ENCODE measurements at places on chromosomes 13 and 19.
A peak's percentile ranks its signal among the peaks of the same experiment; 100 is the strongest.

DNA sequence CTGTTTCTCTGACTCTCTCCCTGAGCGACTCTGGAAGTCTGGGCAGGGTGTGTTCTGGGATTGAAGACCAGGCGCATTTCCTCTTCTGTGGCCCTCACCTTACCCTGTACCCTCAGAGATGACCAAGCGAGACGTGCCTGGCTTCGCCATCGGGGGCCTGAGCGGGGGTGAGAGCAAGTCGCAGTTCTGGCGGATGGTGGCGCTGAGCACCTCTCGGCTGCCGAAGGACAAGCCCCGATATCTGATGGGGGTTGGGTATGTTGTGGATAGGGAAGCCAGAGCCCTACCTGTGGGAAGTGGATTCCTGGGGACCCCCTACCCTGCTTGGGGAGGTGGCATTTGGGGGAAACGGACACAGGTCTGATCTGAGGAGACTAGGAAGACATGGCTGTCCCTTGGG is 5.8 kb upstream of the DNM2 start:
- no peak for DNase-seq

DNA sequence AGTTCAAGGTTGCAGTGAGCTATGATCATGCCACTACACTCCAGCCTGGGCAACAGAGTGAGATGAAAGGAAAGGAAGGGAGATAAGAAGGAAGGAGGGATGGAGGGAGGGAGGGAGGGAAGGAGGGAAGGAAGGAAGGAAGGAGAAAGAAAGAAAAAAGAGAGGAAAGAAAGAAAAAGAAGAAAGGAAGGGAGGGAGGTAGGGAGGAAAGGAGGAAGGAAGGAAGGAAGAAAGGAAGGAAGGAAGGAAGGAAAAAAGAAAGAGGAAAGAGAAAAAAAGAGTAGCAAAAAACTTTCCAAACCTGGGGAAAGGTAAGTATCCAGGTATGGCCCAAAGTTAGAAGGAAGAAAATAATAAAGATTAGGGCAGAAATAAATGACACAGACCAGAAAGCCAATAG is 7.1 kb downstream of the ZFP14 start:
- DNase-seq = no peak

DNA sequence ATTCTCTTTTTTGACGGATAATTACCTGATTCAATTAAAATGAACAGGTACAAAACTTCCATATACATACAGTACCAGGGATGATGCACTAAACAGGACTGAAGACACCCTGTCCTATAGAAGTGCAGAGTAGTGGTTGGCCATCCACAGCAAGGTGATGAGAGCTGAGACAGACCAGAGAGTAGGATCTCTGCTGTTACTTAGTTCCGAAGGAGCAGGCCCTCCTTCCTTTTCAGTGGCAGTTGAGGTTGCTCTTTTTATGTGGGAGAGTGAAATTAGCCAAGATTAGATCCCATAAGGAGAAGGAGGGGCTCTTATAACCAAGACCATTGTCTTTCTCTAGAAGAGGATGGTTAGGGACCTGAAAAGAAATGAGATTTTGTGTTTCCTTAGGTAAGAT is 4.0 kb downstream of the PDS5B start:
- DNase-seq = no peak

- DNase-seq = no peak
Observed at GRCh38 chr13:77372275-77372674, 45.4 kb upstream of the MYCBP2 start.

GRCh38 chr13:43139211-43139610 is 115.8 kb downstream of the DNAJC15 start:
- no peak for DNase-seq

DNA sequence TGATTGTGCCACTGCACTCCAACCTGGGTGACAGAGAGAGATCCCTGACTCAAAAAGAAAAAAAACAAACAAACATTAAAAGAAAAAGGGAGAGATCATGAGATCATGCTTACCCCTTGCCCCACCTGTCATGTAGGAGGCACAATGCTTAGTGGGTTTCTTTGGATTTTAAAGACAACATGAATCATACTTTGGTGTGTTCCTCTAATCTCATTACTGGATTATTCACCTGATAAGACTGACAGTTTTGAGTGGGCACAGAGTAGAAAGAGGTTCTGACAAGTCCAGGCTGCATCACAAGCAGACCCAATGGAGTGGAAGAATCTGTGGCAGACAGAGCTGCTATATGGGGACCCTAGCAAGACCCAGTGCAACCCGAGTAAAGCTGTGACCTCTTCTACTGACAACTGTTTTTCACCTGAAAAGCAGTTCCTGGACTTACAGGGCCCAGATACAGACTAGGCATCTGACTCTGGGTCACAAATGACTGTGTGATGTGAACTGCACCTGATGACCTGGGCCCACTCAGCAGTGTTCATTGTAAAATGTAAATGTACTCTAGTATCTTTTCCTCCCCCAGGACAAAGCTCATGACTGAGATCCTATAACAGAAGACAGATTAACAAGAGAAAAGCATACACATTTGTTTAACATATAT is 28.9 kb upstream of the USP12 start:
- no peak for DNase-seq

GRCh38 chr19:47063874-47064273 is 15.4 kb upstream of the TMEM160 start:
- no peak for DNase-seq

GRCh38 chr13:77533875-77534788 is 1.4 kb upstream of the SCEL start:
- DNase-seq = no peak

GRCh38 chr13:101230271-101230890 is 185.9 kb downstream of the NALCN start:
- DNase-seq = no peak

GRCh38 chr13:61756031-61756430 is 340.4 kb upstream of the PCDH20 start:
- no peak for DNase-seq

GRCh38 chr13:93225610-93226009 is 997 bp upstream of the GPC6 start:
- no peak for DNase-seq

GRCh38 chr19:9531933-9532332 is 6.5 kb downstream of the ZNF426 start:
- no peak for DNase-seq

DNA sequence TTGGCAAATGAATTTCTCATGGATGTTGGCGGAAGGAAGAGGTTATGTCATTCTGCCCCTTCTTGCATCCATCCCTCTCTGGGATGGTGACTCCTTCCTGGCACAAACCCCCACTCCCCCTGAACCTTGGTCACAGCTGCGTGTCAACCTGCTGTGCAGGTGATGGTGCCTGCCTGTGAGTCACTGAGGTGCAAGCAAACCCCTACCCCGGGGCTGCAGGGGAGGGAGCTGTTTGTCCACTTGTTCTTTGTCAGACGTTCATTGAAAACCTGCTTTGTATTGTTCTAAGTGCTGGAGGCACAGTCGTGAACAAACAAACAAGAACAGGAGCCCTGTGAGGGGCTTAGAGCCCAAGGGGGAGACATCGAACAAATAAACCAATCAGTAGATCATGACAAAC is 2.0 kb upstream of the GAPDHS start:
- DNase-seq = no peak

DNA sequence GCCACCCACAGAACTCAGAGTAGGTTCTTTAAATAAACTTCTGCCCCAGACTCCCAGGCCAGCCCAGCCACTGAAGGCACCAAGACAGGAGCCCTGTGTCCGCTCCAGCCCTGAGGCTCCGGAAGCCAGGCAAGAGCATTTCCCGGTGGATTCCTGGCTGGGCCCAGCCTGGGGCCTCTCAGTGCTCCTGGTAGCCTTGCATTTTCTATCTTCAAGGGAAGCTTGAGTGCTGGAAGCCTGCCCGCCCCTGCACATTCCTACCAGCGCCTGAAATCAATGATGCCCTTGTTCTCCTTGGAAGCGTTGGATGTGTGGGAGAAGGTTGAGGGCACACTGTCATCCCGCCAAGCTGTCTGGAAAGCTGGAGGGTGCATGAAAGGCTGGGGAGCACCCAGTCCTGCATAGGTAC is 70.3 kb downstream of the ALOX5AP start:
- DNase-seq = no peak

DNA sequence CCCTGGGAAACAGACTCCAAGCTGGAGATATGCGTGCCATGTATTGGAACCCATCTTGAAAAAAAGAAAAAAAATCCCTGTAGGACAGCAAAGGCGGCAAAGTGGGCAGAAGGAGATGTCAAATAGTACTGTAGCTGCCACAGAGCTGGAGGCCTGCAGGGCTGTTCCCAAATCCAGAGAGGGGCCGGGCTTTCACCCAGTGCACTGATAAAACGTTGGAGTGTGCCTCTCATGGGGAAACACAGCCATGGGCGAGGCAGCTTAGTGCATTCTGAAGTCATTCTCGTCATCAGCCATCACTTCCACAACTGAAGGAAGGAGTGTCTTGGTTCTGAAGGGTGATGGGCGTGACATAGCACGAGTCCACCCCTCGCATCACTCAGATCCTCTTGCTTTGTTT is 4.8 kb downstream of the SGCG start:
- no peak for DNase-seq

- no peak for DNase-seq
Observed at GRCh38 chr19:43628646-43629326, 9.4 kb upstream of the ZNF428 start.

- no peak for DNase-seq
Observed at GRCh38 chr13:23161481-23161825, 19.3 kb upstream of the SGCG start.

DNA sequence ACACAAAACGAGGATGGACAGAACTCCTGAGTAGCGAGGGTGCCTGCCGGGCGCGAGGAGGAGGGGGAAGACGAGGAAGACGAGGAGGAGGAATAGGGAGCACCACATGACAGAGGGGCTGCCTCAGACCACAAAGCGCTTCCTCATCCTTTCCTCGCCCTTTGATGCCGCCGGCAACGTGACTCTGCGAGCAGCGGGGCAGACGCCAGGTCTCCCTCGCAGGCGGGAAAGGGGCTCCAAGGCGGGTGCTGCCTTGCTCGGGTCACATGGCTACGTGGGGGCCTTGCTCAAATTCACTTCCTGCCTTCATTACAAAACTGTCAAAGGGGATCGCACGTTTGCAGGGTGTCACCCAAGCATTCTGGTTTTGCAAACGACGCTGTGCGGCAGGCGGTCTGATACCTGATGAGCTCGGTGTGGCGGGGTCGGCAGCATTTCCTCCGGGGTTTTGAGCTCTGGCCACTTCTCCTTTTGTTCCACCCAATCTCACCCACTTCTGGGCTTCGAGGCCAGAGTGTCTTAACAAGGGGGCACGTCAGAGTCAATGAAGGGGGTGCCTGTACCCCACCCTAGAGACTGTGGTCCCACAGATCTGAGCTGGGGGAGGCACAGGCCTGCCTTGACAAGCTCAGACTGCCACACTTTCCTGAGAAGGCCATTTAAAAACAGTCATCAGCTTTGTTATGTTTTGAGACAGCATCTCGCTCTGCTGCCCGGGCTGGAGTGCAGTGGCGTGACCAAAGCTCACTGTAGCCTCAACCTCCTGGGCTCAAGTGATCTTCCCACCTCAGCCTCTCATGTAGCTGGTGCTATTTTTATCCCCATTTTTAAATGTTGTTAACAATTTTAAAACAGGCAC is 14.9 kb downstream of the MAP2K2 start:
- DNase-seq = no peak

DNA sequence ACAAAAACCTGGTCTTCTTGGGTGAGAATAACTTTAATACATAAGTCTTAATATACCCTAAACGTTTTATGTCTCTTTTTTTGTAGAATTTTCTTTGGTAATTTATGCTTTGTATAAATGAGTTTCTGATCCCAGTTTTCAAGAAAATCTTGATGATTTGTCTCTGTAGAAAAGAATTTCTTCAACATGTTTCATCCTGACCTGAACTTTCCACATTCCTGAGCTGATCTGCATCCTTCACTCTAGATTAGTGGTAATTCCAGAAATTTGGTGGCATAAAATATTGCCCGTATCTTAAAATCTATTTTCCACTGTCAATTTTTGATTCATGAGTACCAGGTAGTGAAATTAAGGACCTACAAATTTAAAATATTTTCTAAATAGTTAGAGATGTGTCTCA is 16.3 kb downstream of the ZNF714 start:
- DNase-seq = no peak

- no peak for DNase-seq
Observed at GRCh38 chr13:97429681-97430081, 4.3 kb upstream of the RAP2A start.

DNA sequence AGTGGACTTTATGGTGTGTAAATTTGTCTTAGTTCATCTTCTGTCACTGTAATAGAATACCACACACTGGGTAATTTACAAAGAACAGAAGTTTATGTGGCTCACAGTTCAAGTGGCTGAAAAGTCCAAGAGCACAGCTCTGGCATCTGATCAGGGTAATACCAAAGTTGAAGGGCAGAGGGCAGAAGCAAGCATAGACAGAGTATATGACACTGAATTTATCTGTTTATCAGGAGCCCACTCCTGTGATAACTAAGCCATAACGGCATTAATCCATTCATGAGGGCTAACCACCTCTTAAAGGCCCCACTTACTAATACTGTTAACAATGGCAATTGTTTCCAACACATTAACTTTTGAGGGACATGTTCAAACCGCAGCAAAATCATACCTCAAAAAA is 4.0 kb upstream of the RFXAP start:
- DNase-seq = no peak

DNA sequence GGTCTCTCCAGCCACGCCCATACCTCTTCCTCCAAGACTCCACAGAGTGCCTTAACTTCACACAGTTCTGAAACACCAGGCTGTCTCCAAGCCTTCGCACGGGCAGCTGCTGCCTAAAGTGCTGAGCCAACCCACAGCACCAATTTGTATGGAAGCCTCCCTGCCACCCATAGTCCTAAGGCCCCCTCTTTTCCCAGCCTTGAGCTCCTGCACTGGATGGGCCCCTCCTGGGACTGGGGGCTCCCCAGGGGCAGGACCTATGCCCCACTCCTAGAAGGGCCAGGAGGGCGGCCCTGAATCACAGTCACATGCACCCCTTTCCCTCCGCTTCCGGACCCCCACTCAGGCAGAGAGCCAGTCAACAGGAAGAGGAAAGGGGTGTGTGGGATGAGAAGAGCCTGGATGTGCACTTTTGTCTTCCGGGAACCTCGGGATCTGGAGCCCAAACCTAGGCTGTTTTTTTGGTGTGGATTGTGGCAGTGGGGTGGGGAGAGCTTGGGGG is 5.1 kb upstream of the FCER2 start:
- DNase-seq = no peak

DNA sequence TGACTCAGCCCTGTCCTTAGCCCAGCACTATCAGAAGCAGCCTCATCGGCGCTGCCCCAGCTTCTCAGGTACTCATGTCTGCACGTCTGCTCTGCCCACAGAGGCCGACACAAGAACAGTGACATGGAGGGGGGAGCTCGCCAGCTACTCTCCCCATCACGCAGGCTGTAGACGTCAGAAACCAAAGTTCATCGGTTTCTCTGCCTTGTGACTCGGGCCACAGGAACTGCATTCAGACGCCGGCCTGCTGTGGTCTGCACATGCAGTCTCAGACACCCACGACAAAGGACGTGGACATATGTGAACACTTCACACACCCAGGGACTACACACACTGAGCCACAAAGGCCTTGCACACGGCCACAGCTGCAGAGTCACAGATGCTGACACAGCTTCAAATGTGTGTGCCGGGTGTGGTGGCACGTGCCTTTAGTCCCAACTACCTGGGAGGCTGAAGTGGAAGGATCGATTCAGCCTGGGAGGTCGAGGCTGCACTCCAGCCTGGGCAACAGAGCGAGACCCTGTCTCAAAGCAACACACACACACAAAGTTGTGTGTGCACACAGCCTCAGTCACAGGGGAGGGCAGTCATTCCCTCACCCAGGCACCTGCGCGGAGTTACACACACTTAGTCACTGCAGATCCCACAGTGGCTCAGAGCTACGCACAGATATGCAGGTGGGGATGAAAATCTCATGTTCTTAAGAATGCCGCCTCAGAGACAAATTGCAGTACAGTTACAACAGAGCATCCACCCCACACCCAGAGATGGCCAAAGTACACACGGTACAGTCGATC is 4.9 kb upstream of the ZFP36 start:
- peak; percentile 55 for DNase-seq

All from stimulated activated CD4-positive, alpha-beta T cell treated with anti-CD3 and anti-CD28 coated beads, Interleukin-1b, Interleukin-23, amount 100 ng/mL, for 4 hours (primary cell).